ENCODE measurements at places on chromosomes 16 and 17. TPM values are rescaled to one million over a fixed set of nuclear protein-coding genes. Genes with fewer than 3 reads are reported as not detected.

PRM1 gene
- not detected for total RNA-seq

DNA sequence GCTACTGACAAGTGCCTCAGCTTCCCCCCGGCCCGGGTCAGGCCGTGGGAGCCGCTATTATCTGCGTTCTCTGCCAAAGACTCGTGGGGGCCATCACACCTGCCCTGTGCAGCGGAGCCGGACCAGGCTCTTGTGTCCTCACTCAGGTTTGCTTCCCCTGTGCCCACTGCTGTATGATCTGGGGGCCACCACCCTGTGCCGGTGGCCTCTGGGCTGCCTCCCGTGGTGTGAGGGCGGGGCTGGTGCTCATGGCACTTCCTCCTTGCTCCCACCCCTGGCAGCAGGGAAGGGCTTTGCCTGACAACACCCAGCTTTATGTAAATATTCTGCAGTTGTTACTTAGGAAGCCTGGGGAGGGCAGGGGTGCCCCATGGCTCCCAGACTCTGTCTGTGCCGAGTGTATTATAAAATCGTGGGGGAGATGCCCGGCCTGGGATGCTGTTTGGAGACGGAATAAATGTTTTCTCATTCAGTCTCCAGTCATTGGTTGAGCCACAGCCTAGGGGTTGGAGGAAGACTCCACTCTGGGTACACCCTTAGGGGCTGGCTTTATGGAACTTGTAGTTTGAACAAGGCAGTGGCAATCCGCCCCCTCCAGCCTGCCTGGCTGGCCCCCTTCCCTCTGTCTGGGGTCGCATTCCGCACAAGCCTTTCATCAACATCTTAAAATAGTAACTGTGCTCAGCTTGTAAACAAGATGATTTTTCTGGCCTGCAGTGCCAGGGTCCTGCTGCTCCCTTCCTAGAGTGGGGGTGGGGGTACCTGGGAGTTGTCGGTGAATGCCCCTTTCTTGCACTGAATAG, 4.1 kb downstream of the SYNGR2 start:
- H3K27ac ChIP-seq = peak overlapping the region; percentile 28
- H3K27me3 ChIP-seq = no peaks in the 10 kb centered on the region
- H3K4me3 ChIP-seq = peak overlapping the region; percentile 5
- peaks cover 36% of the 10 kb centered on the region for H3K36me3 ChIP-seq

DNA sequence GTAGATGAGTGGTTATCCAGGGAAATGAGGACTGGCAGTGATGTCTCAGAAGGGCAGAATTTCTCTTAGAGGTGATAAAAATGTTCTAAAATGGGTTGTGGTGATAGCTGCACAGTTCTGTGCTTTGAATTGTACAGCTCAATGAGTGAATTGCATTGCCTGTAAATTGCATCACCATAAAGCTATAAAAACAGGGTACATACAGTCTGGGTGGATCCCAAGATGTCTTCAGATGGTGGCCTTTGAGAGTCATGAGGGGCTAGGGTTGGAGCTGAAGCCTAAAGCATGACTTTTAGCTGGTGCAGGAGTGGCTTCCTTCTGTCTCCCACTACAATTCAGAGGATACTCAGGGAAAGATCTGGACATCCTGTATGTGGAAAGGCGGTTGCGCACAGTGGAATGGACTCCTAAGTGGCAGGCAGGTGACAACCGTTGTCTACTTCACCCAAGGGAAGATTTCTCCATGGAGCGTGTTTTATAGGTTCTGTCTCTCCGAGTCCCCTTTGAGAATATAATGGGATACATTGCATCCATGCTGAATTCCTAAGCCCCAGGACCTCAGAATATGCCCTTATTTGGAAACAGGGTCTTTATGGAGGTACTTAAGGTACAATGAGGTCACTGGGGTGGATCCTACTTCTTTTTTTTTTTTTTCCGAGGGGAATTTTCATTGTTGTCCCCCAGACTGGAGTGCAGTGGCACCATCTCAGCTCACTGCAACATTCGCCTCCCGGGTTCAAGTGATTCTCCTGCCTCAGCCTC, 1.6 kb upstream of the IL32 start:
- peaks cover 43% of the 10 kb centered on the region for H3K36me3 ChIP-seq
- H3K4me1 ChIP-seq = peaks cover 52% of the 10 kb centered on the region
- H3K27ac ChIP-seq = peak overlapping the region; percentile 63
- DNase-seq = no peak
- H3K27me3 ChIP-seq = no peaks in the 10 kb centered on the region
- H3K4me3 ChIP-seq = peak overlapping the region; percentile 73

CORO7 gene
- 101 TPM for total RNA-seq

CNGB1 gene
- total RNA-seq = not detected

- no peaks in the 10 kb centered on the region for H3K27me3 ChIP-seq
- DNase-seq = no peak
- no peaks in the 10 kb centered on the region for H3K36me3 ChIP-seq
- no peak overlapping the region for H3K27ac ChIP-seq
- H3K4me3 ChIP-seq = no peak overlapping the region
These were observed 60.4 kb downstream of the MYOCD start for GRCh38 chr17:12726131-12726530.

CENPV gene
- total RNA-seq = 65.8 TPM

DNA sequence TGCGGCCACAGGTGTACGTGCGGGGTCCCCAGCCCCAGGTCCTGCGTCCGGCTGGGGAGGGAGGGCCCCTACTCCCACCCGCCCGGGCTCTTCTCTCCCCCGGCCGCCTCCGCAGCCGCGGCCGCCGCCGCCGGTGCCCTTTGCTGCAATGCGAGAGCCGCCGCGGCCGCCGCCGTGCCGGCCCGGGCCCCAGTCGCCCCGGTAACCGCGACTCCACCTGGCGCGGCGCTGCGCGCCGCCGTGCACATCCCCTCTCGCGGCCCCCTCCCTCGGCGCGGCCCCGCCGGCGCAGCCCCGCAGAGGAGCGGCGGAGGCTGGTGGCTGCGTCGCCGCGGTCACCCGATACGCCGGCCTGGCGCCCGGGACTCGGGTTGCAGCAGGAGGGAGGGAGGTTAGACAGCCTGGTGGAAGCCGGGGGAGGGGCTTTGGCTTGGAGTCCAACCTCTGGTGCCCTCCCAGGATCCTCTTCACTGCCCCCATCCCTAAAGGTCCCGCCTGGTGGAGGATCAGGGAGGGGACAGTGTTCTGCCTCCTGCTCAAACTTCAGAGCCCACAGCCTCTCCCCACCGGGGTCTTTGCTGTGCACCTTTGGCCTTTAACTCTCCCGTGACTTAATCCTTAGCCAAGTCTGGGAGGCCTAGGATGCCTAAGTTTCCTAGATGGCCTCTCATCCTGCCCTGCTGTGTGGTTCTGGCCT, 32.9 kb downstream of the SRCIN1 start:
- H3K36me3 ChIP-seq = no peaks in the 10 kb centered on the region
- H3K4me1 ChIP-seq = no peaks in the 10 kb centered on the region
- H3K4me3 ChIP-seq = no peak overlapping the region
- no peak for DNase-seq
- peaks cover 81% of the 10 kb centered on the region for H3K27me3 ChIP-seq

NR1D1 gene
- 6.6 TPM for total RNA-seq

- no peaks in the 10 kb centered on the region for H3K4me1 ChIP-seq
- no peaks in the 10 kb centered on the region for H3K36me3 ChIP-seq
- no peak for DNase-seq
- no peak overlapping the region for H3K4me3 ChIP-seq
- H3K27ac ChIP-seq = no peak overlapping the region
These were observed 2.9 kb downstream of the SLC47A2 start for GRCh38 chr17:19713462-19713861.

- no peak overlapping the region for H3K27ac ChIP-seq
- H3K4me1 ChIP-seq = peaks cover 1% of the 10 kb centered on the region
- H3K4me3 ChIP-seq = no peak overlapping the region
- peak; percentile 24 for DNase-seq
- H3K27me3 ChIP-seq = peaks cover 3% of the 10 kb centered on the region
These were observed 12.9 kb upstream of the ELAC2 start for GRCh38 chr17:13030459-13031300.

- no peak overlapping the region for H3K4me3 ChIP-seq
- no peak for DNase-seq
- H3K4me1 ChIP-seq = no peaks in the 10 kb centered on the region
- peaks cover 16% of the 10 kb centered on the region for H3K36me3 ChIP-seq
- peaks cover 16% of the 10 kb centered on the region for H3K27me3 ChIP-seq
These were observed 6.6 kb downstream of the CHMP6 start for GRCh38 chr17:80998118-80998747.

GRCh38 chr16:13866073-13866472, 53.9 kb upstream of the ERCC4 start:
- no peak overlapping the region for H3K4me3 ChIP-seq
- peak; percentile 10 for DNase-seq
- no peaks in the 10 kb centered on the region for H3K4me1 ChIP-seq
